ENCODE measurements at places on chromosomes 3 and 15. TPM values are rescaled to one million over a fixed set of nuclear protein-coding genes. Genes with fewer than 3 reads are reported as not detected.

- peaks cover 38% of the 10 kb centered on the region for H3K36me3 ChIP-seq
- H3K4me1 ChIP-seq = peaks cover 52% of the 10 kb centered on the region
- peak overlapping the region; percentile 92 for H3K4me3 ChIP-seq
- H3K27me3 ChIP-seq = no peaks in the 10 kb centered on the region
- no peak for DNase-seq
These were observed 1.3 kb downstream of the FXR1 start for GRCh38 chr3:180913581-180914404.

- peaks cover 2% of the 10 kb centered on the region for H3K36me3 ChIP-seq
- H3K4me3 ChIP-seq = peak overlapping the region; percentile 74
- H3K27me3 ChIP-seq = no peaks in the 10 kb centered on the region
- peaks cover 29% of the 10 kb centered on the region for H3K4me1 ChIP-seq
- DNase-seq = peak; percentile 65
These were observed 35.4 kb downstream of the PXYLP1 start for GRCh38 chr3:141266797-141267555.

GRCh38 chr3:120469882-120470301 lies 19.1 kb upstream of the FSTL1 start:
- peaks cover 12% of the 10 kb centered on the region for H3K27me3 ChIP-seq
- no peak overlapping the region for H3K27ac ChIP-seq
- no peaks in the 10 kb centered on the region for H3K36me3 ChIP-seq
- H3K4me1 ChIP-seq = no peaks in the 10 kb centered on the region

DNA sequence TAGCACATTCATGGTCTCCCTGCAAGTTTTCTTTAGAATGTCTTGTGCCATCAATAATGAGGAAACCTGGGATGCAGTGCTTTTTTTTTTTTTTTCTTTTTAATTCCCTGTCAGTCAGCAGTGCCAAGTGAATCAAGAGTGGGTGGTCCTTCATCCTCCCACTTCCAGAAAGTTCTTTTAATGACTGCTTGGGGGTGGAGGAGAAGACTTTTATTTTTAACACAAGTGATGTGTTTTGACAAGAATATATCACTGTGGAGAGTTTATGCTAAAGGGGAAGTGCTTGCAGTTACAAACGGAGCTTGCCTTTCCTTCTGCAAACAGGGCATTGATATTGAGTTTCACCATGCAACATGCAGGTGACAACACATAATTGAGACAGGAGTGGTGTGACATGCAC lies 69.7 kb downstream of the CACNA2D3 start:
- no peaks in the 10 kb centered on the region for H3K36me3 ChIP-seq
- no peak for DNase-seq
- H3K27me3 ChIP-seq = no peaks in the 10 kb centered on the region
- no peak overlapping the region for H3K27ac ChIP-seq

- H3K27ac ChIP-seq = no peak overlapping the region
- H3K36me3 ChIP-seq = no peaks in the 10 kb centered on the region
- peaks cover 3% of the 10 kb centered on the region for H3K4me1 ChIP-seq
- no peak for DNase-seq
- no peak overlapping the region for H3K4me3 ChIP-seq
- H3K27me3 ChIP-seq = no peaks in the 10 kb centered on the region
These were observed 96.9 kb upstream of the TBL1XR1 start for GRCh38 chr3:177294221-177294620.

GRCh38 chr15:68888419-68888818 lies 41.9 kb upstream of the SPESP1 start:
- H3K27ac ChIP-seq = no peak overlapping the region
- peak overlapping the region; percentile 58 for H3K4me3 ChIP-seq
- no peaks in the 10 kb centered on the region for H3K4me1 ChIP-seq
- peak; percentile 42 for DNase-seq
- no peaks in the 10 kb centered on the region for H3K36me3 ChIP-seq

GRCh38 chr3:98962189-98962930 lies 60.9 kb upstream of the DCBLD2 start:
- DNase-seq = no peak
- no peaks in the 10 kb centered on the region for H3K36me3 ChIP-seq
- no peak overlapping the region for H3K27ac ChIP-seq

DNA sequence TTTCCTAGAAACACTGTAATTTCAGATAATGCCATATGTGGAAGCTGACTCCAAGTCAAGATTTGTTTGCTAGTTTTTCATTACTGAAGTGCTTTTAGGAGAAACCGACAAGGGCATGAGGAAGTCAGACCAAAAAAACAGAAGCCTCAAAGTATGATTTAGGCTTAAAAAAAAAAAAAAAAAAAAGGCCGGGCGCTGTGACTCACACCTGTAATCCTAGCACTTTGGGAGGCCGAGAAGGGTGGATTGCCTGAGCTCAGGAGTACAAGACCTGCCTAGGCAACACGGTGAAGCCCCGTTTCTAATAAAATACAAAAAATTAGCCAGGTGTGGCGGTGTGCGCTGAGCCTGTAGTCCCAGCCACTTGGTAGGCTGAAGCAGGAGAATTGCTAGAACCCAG lies 11.6 kb downstream of the RPL15 start:
- DNase-seq = no peak
- H3K4me1 ChIP-seq = peaks cover 2% of the 10 kb centered on the region
- H3K27ac ChIP-seq = no peak overlapping the region
- no peak overlapping the region for H3K4me3 ChIP-seq
- H3K27me3 ChIP-seq = no peaks in the 10 kb centered on the region

- H3K36me3 ChIP-seq = no peaks in the 10 kb centered on the region
- H3K4me1 ChIP-seq = peaks cover 2% of the 10 kb centered on the region
- peaks cover 2% of the 10 kb centered on the region for H3K27me3 ChIP-seq
- H3K4me3 ChIP-seq = no peak overlapping the region
- no peak overlapping the region for H3K27ac ChIP-seq
These were observed 320.9 kb upstream of the RASGRP1 start for GRCh38 chr15:38885471-38885952.

GRCh38 chr3:57983734-57984518 lies 24.3 kb upstream of the FLNB start:
- no peaks in the 10 kb centered on the region for H3K27me3 ChIP-seq
- H3K4me1 ChIP-seq = peaks cover 18% of the 10 kb centered on the region
- no peaks in the 10 kb centered on the region for H3K36me3 ChIP-seq
- peak; percentile 76 for DNase-seq

DNA sequence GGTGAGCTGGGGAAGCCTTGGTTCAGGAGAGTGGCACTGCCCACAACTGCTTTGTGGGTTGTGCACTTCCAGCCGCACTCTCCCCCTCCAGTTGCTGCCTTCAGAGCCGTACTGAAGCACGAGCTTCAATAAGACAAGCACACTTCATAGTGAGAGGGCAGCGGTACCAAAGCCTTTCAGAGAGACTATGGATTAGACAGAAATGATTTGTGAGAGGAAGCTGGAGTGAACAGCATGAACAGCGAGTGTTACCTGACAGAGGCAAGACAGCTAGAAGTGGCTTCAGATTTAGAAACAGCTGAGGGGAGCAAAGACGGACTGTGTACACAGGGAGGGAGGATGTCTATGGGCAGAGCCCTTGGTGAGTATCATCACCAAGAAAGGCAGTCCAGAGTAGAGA lies 31.1 kb downstream of the HCLS1 start:
- DNase-seq = no peak
- H3K36me3 ChIP-seq = peaks cover 41% of the 10 kb centered on the region
- H3K27me3 ChIP-seq = no peaks in the 10 kb centered on the region
- H3K4me3 ChIP-seq = no peak overlapping the region
- H3K27ac ChIP-seq = no peak overlapping the region
- no peaks in the 10 kb centered on the region for H3K4me1 ChIP-seq

DNA sequence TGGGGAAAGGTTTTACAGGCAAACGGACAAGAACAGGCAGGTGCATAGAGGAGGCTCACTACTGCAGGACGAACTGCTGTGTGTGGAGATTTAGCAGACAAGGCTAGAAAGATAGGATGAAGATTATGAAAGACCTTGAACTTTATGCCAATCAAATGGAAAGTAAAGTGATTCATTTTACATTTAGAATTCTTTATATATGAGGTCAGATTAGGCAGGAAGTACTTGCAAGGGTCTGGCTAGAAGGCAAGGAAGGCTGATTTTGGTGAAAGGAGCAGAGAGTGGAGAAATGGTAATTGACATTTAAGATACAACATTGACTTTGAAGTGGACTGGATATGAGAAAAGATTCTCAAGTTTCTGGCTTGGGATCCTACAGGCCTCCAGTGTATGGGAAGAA lies 33.6 kb downstream of the PLSCR4 start:
- no peaks in the 10 kb centered on the region for H3K36me3 ChIP-seq
- DNase-seq = no peak
- no peak overlapping the region for H3K4me3 ChIP-seq
- no peaks in the 10 kb centered on the region for H3K4me1 ChIP-seq
- H3K27me3 ChIP-seq = peaks cover 4% of the 10 kb centered on the region

GRCh38 chr3:23479026-23479425 lies 275.9 kb downstream of the UBE2E2 start:
- DNase-seq = no peak
- no peak overlapping the region for H3K27ac ChIP-seq
- H3K4me3 ChIP-seq = no peak overlapping the region
- H3K27me3 ChIP-seq = no peaks in the 10 kb centered on the region

DNA sequence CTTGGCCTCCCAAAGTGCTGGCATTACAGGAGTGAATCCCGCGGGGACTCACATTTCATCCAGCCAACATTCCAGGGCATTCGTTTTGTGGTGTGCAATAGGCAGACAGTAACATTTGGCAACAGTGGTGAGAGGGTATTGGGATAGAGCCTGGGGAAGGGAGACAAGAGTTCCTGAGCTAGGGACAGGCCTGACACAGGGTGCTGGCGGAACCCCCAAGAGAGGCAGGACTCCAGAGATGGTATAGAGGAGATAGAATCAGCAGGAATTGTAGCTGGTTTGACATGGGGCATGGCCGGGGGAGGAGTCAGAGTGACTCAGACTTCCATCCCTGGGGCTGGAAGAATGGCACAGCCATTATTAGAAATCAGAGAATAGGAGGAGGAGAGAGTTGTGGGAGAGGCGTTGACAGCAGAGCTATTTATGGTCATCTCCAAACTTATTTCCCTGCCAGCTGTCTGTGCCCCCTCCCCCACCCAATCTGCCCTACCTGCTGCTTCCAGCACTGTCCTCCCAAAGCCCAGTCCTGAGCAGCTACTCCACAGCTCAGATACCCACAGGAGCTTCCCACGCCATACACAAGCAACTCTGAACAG lies 4.4 kb upstream of the IDH2 start:
- DNase-seq = no peak
- H3K27ac ChIP-seq = no peak overlapping the region
- no peak overlapping the region for H3K4me3 ChIP-seq
- H3K4me1 ChIP-seq = peaks cover 4% of the 10 kb centered on the region
- H3K27me3 ChIP-seq = no peaks in the 10 kb centered on the region

- peak; percentile 74 for DNase-seq
- H3K27me3 ChIP-seq = peaks cover 7% of the 10 kb centered on the region
- H3K4me3 ChIP-seq = peak overlapping the region; percentile 79
These were observed 1.0 kb downstream of the PRKCD start for GRCh38 chr3:53161820-53162671.

GRCh38 chr3:173591401-173591800 lies 193.9 kb downstream of the NLGN1 start:
- H3K4me3 ChIP-seq = no peak overlapping the region
- H3K4me1 ChIP-seq = no peaks in the 10 kb centered on the region
- H3K27me3 ChIP-seq = no peaks in the 10 kb centered on the region
- H3K36me3 ChIP-seq = no peaks in the 10 kb centered on the region
- DNase-seq = no peak
- H3K27ac ChIP-seq = no peak overlapping the region

- DNase-seq = no peak
- H3K36me3 ChIP-seq = no peaks in the 10 kb centered on the region
- H3K4me3 ChIP-seq = no peak overlapping the region
These were observed 489.0 kb downstream of the NTRK3 start for GRCh38 chr15:87767516-87767915.

DNA sequence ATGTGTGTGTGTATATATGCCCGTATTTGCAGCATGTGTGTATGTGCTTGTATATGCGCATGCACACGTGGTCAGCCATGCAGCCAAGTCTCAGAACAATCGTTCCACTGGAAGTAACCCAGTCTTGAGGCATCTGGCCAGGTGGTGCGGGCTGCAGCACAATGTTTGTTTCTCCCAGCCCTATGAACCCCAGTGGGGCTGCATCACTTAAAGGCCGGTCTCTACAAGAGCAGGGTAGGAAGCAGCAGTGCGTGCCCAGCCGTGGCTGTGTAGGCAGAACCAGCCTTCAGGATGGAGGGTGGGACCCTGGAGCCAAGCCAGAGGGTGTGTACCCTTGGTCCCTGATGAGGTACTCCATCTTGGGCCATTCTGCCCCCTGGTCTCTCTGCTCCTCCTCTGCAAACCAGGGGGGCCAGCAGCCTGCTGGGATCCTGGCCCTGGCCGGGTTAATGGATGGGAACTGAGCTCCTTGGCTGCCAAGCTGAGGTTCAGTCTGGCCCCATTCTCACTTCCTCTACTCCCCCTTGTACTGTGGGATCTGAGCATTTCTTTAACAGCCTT lies 11.8 kb downstream of the KLF13 start:
- peak overlapping the region; percentile 85 for H3K27ac ChIP-seq
- H3K27me3 ChIP-seq = no peaks in the 10 kb centered on the region
- peaks cover 23% of the 10 kb centered on the region for H3K36me3 ChIP-seq
- H3K4me1 ChIP-seq = peaks cover 97% of the 10 kb centered on the region

The PAK6 gene
- total RNA-seq = 0.83 TPM

The DNAJB8 gene
- not detected for total RNA-seq

The PSMD6 gene
- 113 TPM for total RNA-seq

The GOLGA8G gene
- total RNA-seq = not detected

The BRPF1 gene
- total RNA-seq = 28.2 TPM

The WDR72 gene
- total RNA-seq = not detected

The SERINC4 gene
- not detected for total RNA-seq
